ENCODE measurements at places on chromosomes 12 and 14.

DNA sequence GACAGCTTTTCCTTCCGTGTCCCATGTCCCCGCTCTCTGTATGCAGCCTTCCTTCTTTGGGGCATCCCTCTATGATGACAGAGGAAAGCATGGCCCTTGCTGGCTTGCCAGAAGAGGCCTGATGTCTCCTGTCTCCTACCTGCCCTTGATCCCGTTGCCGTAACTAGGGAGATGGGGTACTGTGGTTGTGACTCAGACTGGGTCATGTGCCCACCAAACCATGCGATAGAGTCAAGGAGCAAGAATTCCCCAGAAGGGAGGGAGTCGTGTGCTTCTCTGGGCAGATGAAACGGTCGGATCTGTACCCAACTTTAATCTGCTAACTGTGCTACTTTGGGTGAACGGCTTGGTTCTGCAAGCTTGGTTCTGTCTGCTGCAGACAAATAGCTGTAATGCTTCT, 99.1 kb upstream of the DYNC1H1 start:
- peak overlapping the region; percentile 65 for H3K27ac ChIP-seq
- H3K36me3 ChIP-seq, result peaks cover 64% of the 10 kb centered on the region
- no peaks in the 10 kb centered on the region for H3K27me3 ChIP-seq

DNA sequence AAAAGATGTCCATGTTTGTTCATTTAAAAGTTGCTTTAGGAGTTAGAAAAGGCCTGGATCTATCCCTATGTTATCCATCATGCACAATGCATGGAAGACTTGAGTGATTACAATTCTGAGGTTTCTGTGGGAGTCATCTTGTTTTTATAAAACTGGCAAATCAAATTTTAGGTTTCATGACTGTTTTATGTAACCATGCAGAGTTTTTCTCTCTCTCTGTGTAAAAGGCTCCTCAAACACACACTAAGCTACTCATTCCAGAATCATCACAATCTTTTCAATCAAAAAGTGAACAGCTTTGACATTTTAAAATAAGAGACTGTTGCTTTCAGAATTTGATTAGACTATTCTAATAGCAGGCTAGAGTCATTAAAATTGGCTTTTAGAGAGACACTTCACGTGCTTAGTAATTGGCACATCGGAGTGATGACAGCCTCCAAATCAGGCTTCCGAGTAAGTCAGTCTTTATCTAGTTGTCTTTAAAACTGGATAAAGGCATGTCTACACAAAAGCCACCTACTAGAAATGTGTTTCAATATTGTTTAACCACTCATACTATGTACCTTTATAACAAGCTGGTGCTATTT, 31.9 kb downstream of the PRICKLE1 start:
- H3K4me3 ChIP-seq, result no peak overlapping the region
- H3K36me3 ChIP-seq, result peaks cover 25% of the 10 kb centered on the region
- H3K4me1 ChIP-seq, result peaks cover 20% of the 10 kb centered on the region
- peak overlapping the region; percentile 62 for H3K27ac ChIP-seq

- peaks cover 4% of the 10 kb centered on the region for H3K27me3 ChIP-seq
- H3K36me3 ChIP-seq, result no peaks in the 10 kb centered on the region
- no peak overlapping the region for H3K4me3 ChIP-seq
- DNase-seq, result no peak
- no peaks in the 10 kb centered on the region for H3K4me1 ChIP-seq
- H3K27ac ChIP-seq, result peak overlapping the region; percentile 73
Measured at GRCh38 chr14:96231526-96232130, 24.4 kb upstream of the BDKRB1 start.

DNA sequence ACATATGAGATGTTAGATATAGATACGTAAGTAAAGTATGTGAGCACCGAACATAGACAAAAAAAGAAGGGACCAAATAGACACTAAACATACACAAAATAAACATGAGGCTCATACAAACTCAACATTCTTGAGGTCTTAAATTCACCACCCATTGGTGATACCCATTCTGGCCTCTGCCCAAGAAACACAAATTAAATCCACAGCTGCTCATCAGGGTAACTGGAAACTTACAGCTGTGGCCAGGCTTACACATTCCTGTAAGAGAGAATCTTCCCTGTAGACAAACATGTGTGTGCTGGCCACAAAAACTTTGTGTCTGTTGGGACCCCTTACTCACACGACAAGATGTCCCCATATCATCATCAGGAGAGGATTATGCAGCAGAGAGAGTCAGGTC, 22.4 kb downstream of the MAGOHB start:
- DNase-seq, result no peak
- no peaks in the 10 kb centered on the region for H3K27me3 ChIP-seq
- H3K4me3 ChIP-seq, result no peak overlapping the region
- H3K36me3 ChIP-seq, result peaks cover 19% of the 10 kb centered on the region
- H3K27ac ChIP-seq, result no peak overlapping the region

DNA sequence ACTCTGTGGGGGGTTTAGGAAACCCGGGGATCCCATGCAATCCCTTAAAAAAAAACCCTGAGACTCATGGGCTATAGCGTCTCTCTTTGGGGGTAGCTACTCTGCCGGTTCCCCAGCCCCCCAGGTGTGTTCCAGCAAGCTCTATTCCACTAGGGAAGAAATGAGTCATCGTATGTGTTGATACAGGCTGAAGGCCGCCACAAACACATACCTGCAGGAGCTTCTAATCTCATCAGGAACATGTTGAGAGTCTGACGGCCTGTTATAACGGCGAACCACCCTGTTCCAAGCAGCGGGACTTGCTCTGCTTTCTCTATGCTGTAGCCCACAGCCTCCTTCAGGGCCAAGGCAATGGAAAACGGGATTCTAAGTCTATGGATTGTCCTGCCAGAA, 977 bp upstream of the KRT5 start:
- H3K27ac ChIP-seq, result no peak overlapping the region
- H3K27me3 ChIP-seq, result peaks cover 4% of the 10 kb centered on the region
- no peak overlapping the region for H3K4me3 ChIP-seq
- no peaks in the 10 kb centered on the region for H3K36me3 ChIP-seq
- peaks cover 24% of the 10 kb centered on the region for H3K4me1 ChIP-seq

All from nephron progenitor cell (in vitro differentiated cells).